ENCODE measurements at places on chromosomes 7 and 10. TPM values are rescaled to one million over a fixed set of nuclear protein-coding genes. Genes with fewer than 3 reads are reported as not detected.

Gene ENTPD1
- 26.0 TPM for total RNA-seq

Gene SOSTDC1
- total RNA-seq = 58.9 TPM

DNA sequence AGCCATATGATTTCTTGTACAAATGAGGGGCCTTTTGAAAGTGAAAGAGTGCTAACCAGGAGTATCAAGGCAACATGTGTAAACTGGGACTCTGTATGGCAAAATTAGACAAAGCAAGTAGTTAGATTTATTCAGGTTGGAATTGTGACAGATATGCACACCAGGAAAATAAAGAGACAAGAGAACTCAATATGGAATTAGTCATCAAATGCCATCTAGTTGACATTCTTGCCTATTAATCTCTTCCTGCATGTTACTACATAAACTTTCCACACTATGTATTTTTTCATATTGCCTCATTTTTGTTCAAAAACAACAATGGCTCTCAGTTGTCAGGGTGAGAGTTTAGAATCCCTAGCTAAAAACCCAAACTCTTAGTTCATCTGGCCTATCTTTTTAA, 799.0 kb downstream of the NRG3 start:
- no peak for DNase-seq

GRCh38 chr7:69946901-69947300, 348.6 kb downstream of the AUTS2 start:
- DNase-seq = peak; percentile 34

DNA sequence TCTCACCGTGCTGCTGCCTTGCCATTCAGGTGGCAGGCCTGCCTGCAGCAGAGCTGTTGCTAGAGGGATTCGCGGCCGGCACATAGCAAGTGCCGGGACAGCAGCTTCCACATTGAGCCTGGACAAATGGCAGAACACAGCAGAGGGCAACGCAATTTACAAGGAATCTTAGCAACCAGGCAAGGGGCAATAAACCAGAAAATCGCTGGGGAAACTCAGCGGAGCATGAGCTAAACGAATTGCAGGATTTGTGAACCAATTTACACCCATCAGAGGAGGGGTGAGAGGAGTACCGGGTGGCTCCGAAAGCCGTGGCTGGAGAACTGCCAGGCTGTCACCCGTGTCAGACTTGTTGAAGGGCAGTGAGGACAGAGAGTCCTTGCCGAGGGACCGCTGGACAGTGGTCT, 58.6 kb upstream of the LOXL4 start:
- no peak for DNase-seq

GRCh38 chr7:74625446-74625845, 32.1 kb upstream of the GTF2I start:
- DNase-seq = peak; percentile 49

GRCh38 chr7:31044529-31044928, 7.6 kb upstream of the ADCYAP1R1 start:
- no peak for DNase-seq

Gene MYO1G
- 2.6 TPM for total RNA-seq

- peak; percentile 56 for DNase-seq
Observed at GRCh38 chr7:134886353-134887057, 99.8 kb upstream of the AGBL3 start.

GRCh38 chr7:2785071-2785500, 59.0 kb downstream of the GNA12 start:
- DNase-seq = no peak

GRCh38 chr7:4682621-4683042, 537 bp downstream of the FOXK1 start:
- DNase-seq = no peak

DNA sequence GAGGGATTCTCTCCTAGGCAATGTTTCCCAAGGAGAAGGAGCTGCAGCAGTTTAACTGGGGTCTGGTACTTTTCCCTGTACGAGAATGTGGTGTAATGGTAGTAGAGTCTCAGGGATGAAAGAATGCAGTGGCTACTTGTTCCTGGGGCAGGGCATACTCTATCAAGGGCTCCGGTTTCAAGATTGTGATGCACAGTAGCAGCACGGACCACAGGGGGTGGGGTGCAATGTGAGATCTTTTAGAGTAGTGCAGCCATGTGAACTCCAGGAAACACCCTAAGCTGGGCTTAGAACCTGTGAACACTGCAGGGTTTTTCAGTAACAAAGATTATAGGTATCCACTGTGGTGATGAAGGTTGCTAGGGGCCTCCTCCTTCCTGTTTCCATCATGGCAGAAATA, 903.9 kb downstream of the NRG3 start:
- no peak for DNase-seq

Gene LRIT1
- total RNA-seq = not detected

- DNase-seq = no peak
Observed at GRCh38 chr10:116899626-116900025, 50.3 kb downstream of the ENO4 start.

GRCh38 chr7:116086547-116087045, 56.0 kb upstream of the TFEC start:
- no peak for DNase-seq

Gene TEX47
- total RNA-seq = not detected
